NCI-H748 treated with DMSO at 0.1 percent for 48 hours (cell line): ENCODE measurements at places on chromosomes 7 and 10.
A peak's percentile ranks its signal among the peaks of the same experiment; 100 is the strongest.

- no peak for DNase-seq
Measured at GRCh38 chr7:159083698-159084068, 61.0 kb downstream of the VIPR2 start.

GRCh38 chr10:86149257-86149656, 217.3 kb downstream of the GRID1 start:
- DNase-seq, result no peak

- DNase-seq, result no peak
Measured at GRCh38 chr10:128098631-128099030, 27.6 kb downstream of the MKI67 start.

- no peak for DNase-seq
Measured at GRCh38 chr10:103188853-103189252, 4.2 kb downstream of the NT5C2 start.

DNA sequence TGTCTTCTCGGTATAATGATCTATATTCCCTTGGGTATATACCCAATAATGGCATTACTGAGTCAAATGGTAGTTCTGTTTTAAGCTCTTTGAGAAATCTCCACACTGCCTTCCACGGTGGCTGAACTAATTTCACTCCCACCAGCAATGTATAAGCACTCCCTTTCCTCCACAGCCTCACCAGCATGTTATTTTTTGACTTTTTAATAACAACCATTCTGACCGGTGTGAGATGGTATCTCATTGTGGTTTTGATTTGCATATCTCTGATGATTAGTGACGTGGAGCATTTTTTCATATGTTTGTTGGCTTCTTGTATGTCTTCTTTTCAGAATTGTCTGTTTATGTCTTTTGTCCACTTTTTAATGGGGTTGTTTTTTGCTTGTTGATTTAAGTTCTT, 33.6 kb downstream of the KIAA1217 start:
- DNase-seq, result no peak

DNA sequence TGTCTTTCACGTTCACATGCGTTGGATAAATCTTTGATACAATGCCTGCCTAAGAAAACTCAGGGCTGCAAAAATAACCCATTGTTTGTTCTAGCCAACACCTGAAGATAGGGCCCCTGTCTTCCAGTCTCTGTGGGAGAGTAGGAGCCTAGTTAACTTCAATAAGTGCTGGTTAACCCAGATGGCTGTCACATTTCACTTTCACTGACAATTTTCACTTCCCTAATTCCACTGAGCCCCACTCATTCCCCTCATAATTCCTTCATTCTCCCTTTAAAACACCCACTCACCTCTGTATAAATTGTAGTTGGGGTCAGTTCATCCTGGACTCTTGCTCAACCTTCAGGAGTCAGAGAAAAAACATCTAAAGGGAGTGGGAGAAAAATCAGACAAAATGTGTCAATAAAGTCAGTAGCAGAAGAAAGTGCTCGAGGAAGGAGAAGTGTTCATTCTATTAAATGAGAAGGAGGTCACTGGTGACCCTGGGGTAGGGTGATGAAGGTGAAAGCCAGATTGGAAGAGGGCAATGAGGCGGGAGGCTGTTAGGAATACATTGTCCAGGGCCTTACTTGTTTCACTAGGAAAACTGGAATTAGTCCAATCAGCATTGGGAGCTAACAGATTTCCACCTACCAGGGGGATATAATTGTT, 51.2 kb upstream of the ABI1 start:
- no peak for DNase-seq

DNA sequence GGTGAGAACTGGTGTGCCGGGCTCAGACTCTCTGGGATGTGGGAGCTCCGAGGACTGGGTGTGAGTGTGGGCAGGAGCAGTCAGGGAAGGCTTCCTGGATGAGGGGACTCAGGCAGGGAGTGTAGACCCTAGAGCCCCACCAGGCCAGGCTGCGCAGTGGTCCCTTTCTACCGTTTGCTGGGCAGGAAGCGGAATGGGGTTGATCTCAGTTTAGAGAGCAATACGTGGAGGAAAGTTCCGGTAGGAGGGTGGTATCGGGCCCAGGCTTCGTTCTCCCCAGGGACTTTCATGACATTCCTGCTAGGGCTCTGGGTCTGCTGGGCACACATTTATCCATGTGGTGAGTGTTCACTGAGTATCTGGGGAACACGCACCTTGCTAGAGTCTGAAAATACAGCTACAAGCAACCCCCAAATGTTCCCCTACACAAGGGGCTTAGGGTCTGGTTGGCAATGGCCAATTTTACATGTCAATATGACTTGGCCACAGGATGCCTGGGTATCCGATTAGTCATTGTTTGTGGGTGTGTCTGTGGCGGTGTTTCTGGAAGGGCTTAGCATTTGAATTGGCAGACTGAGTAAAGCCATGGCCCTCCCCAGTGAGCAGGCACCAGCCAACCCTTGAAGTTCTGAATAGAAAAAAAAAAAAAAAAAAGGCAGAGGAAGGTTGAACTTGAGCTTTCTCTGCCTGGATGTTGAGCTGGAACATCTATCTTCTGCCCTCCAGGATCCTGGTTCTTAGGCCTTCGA, 20.8 kb downstream of the GHRHR start:
- no peak for DNase-seq

DNA sequence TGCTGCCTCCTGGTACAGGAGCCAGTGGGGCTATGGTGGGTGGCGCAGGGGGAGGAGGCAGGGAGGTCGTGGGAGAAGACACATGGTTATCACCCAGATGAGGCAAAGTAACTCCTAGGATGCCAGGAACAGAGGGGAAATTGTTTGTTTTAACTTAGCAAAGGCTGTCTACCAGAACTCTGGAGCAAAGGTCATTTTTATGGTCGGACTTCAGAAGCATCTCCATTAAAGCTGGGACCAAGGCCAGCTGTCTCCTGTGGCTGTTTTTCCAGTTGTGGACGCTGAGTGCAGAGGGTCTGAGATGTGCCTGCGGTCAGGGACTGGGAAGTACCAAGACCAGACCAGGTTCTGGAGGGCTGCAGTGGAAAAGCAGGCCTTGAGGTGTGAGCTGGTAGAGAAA, 525.9 kb upstream of the FOXK1 start:
- no peak for DNase-seq

DNA sequence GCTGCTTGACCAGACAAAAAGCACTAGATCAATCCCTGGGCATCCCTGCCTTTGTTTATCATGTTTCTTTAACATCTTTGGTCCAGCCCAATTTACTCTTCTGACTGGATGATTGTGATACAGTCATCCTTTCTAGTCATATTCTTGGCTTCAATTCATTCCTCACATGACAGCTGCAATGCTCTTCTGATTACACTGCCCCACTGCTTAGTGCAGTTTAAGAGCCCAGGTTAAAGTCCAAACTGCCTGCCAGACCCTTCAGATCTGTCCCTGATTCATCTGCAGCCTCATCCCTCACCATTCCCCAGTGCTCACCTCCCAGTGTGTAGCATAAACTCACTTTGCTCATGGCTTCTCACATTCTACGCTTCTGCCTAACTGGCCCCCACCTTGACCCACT, 383.8 kb downstream of the TNS3 start:
- no peak for DNase-seq

- no peak for DNase-seq
Measured at GRCh38 chr10:110571093-110571743, 3.7 kb downstream of the SMC3 start.

DNA sequence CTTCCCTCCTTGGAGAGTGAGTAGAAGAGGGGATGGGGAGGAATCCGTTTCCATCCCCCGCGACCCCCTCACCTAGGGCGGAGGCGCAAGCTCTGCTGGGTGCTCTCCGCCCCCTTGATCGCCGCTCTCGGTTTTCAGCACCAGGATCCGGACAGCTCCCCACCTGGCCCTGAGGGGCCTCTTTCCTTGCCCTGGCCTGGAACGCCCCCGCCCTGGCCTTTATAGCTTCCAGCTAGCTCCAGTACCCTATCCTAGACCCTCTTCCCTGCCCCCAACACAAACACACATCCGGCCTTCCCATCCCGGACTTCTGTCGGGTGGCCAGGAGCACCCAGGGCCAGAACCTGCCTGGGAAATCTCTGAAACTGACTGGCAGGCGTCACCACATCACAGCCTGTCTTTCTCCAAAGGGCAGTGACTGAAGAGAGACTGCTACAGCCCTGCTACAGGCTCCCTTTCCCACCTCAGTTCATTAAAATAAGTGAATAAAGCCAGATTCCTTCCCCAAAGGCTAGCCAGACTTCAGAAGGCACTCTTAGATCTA, 72.3 kb upstream of the LEP start:
- DNase-seq, result no peak

- DNase-seq, result no peak
Measured at GRCh38 chr10:73366381-73367298, 8.0 kb upstream of the CFAP70 start.

GRCh38 chr10:6843481-6843881, 263.4 kb upstream of the PRKCQ start:
- DNase-seq, result peak; percentile 1

DNA sequence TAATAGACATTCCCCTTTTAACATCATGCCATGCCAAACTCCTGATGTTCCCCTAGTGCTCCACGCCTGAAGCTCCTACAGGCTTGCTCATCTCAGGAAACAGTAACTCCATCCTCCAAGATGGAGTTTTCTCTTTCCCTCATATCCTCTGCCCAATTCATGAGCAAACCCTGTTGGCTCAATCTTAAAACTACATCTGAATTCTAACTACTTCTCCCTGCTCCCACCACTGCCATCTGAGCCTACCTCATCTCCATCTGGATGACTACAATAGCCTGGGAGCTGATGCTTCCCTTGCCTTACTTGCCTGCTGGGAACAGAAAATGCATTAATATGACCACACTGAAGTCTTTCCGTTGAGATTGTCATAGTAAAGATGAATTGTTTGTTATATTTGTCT, 271.7 kb upstream of the MKLN1 start:
- DNase-seq, result no peak

- no peak for DNase-seq
Measured at GRCh38 chr7:117021986-117022385, 68.7 kb downstream of the ST7 start.

DNA sequence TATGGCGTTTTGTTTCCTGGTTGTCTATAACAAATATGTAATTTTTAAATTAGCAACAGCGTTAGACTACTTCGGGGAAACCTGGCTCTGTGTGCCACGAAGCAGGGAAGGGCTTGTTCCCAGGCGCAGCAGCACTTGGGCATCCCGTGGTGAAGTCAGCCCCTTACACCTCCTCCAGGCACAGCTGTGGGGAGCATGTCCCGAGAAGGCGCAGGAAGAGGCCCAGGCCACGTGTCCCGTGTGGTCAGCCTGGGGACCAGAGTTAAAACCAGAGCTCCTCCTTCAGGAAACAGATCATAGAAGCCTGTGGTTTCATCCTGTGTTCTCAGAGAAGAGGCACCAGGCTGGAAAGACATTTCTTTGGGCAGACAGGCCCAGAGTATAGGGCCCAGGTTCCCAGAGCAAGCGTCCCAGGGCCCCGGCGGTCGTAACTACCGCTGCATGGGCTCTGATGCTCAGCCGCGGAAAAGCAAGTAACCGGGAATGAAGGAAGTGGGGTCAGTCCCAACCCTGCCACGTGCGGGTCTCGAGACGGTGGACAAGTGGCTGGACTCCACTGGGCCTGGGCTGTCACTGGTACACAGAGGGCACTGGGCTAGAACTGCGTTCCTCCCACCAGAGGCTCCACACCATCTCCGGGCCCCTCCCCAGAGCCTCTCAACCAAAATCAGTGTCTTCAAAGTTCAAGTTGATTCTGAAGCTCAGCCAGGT, 7.1 kb downstream of the NUDT1 start:
- DNase-seq, result no peak

- DNase-seq, result no peak
Measured at GRCh38 chr10:20380401-20380800, 516.7 kb downstream of the NEBL start.

- DNase-seq, result no peak
Measured at GRCh38 chr10:111440501-111440900, 363.7 kb downstream of the ADRA2A start.
